ENCODE measurements at places on chromosomes 7 and 10.

DNA sequence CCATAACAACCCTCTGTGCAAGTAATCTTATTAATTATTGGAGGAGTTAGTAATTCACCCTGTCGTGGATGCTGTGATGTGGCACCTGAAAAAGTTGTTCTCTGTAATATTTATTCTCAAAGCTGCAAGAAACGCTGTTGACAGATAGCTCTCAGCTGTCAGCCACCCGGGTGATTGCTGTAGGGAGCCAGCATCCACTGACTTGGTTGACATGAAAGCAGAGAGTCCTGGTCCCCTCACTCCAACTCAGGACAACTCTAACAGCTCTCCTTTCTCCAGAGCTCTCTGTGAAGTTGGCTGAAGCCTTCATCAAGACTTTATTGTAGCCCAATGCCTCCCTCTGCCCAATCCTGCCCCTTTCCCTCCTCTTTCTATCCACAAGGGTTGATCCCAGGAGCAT lies 98.0 kb downstream of the FAM107B start:
- no peak for DNase-seq

DNA sequence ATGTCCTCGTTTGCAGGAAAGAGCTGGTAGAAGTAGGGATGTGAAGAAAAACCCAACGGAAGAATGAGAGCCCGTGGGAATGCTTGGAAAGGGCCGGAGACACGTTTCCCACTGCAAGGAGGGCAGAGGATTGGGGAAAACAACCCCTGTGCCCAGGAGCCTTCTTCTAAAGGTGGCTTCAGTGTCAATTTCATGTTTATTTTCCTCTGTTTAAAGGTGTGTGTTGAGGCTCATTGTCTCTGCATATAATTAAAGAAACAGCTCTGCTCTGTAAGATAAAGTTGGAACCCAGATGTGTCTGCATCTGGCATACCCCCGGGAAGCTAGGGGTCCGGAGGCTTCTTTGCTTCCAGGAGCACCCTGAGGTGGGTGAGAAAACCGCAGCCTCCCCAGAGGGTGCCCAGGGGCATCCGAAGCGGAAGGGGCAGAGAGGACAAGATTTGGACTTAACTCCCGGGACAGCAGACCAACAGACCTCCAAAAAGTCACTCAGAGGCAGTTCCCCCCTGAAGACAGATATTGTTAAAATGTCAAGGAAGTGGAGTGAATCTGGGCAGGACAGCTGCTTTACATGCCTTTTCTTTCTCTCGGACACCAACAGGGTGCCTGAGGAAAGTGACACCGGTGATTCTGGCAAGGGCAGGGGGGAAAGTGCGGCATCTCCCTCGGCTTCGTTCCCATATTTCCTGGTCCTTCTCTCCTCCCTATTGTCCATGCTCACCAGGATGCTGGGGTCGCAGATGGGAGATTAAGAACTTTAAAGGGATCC lies 8.6 kb upstream of the GATA3 start:
- no peak for DNase-seq

DNA sequence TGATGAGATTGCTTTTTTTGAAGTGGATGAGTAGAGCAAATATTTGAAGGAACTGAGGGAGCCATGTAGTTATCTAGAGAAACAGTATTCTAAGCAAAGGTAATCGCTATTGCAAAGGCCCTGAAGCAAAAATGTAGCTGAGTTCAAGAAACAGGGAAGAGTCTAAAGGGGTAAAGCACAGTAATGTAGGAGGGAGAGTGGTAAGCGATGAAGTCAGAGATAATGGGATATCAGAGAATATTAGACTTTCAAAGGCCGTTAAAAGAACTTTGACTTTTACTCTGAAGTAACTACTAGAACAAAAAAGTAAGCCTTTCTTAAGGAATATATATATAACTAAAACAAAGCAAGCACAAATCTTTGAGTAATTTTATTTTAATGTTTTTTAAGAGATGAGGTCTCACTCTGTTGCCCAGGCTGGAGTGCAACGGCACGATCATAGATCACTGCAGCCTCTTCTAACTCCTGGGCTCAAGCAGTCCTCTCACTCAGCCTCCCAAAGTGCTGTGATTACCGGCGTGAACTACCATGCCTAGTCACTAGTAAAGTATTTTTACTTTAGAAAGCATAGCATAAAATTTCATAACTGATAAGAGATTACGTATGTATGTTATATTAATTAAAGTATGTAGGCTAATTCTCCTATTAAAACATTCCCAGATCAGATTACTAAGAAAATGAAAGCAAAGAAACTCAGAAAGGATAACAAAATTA lies 61.7 kb upstream of the OIT3 start:
- no peak for DNase-seq

DNA sequence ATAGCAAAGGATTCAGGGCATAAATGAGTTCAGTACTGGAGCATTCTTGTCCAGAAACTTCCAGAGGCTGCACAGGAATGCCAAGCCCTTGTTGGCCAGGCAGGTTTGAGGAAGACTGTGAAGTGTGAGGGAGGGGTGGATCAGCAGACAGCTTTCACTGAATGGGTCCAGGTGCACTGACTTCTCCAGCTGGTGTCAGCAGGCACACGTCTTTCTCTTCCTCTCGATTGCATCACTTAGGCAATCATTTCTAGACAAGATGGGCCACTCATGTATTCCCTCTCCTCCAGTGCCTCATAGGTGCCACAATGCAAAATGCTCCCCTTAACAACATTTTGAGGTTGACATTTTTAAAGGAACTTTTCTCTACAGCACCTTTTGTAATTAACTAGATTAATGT lies 15.6 kb upstream of the PLEKHS1 start:
- peak; percentile 77 for DNase-seq

- DNase-seq = no peak
Observed at GRCh38 chr10:103501186-103501585, 7.7 kb downstream of the NEURL1 start.

DNA sequence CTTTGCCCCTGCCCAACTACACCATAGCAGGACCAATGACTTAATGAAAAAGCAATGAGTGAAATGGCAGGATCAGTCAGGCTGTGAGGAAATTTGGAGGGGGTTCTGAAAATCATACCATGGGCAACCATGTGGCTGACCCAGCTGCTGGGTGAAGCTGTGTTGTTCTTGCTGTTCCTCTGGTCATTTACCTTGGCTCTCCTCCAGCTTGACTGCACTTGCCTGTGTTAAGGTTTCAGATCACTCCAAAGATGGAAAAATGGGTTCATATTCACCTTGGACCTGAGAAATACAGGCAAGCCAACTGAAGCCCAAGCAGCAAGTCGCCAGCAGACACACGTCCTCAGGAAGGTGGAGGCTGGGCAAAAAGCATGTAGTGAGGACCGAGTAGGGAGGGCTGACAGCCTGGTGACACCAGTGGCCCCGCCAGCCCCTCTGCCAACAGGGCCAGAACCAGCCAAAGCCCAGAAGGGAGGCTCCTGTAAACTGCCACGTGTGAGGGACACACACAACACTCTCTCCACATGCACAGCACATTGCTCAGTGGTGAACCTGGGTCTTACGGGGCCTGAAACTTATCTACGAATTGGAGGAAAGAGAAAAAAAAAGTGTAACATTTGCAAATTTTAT lies 40.1 kb downstream of the PARP12 start:
- peak; percentile 10 for DNase-seq

- DNase-seq = no peak
Observed at GRCh38 chr10:23199768-23200511, 7.8 kb downstream of the PTF1A start.

GRCh38 chr7:68813551-68814080 lies 784.7 kb upstream of the AUTS2 start:
- DNase-seq = no peak

DNA sequence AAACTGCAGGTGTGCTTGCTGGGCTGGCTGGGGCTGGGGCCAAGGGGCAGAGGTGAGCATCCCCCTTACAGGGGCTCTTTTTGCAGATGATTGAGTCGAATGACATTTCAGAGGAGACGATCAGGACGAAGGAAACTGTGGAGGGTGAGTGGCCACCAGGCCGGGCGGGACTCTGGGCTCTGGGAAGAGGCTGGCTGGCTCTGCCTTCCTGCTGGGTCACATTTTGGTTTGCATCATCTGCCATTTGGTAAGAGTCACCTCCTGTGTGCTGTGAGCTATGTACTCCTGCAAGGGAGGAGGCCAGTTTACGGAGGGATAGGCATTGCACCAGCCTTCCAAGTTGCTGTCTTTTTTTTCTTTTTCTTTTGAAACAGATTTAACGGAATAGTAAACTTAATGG lies 73.0 kb upstream of the GTF2IRD1 start:
- no peak for DNase-seq

DNA sequence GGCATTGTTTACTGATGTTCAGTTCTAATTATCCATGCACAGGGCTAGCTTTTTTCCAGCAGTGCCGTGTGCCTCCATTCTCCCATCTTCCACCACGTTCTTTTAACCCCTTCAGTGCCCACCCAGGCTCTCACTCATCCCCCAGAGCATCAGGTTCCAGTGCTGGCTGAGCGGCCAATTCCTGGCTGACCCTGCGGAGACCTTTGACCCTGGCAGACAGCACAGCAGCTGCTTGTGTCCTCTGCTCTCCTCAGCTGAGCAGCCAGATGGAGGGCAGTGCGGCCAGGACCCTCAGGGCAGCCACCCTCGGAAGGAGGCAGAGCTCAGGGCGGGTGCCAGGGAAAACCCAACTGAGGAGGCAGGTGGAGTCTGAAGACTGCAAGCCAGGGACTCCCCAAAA lies 48.4 kb downstream of the ZNF503 start:
- no peak for DNase-seq

GRCh38 chr10:130807721-130808120 lies 503.8 kb downstream of the TCERG1L start:
- no peak for DNase-seq

DNA sequence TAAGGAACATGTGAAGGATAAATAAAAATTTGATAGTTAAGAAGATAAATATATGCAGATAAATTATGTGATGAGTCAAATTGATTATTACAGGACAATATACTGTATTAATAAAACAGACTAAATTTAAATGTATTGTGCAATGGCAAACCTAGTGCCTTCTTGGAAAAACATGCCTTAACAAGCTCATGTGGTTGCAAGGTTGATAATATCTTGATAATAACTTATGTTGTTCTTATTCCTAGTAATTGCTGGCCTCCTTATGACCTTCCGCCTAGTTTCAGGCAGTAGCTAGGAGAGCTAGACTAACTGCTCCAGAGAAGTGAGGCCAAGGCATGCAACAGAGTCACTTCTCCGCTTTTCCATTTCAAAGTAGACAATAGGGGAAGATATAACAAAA lies 7.6 kb upstream of the RAB11FIP2 start:
- DNase-seq = no peak

DNA sequence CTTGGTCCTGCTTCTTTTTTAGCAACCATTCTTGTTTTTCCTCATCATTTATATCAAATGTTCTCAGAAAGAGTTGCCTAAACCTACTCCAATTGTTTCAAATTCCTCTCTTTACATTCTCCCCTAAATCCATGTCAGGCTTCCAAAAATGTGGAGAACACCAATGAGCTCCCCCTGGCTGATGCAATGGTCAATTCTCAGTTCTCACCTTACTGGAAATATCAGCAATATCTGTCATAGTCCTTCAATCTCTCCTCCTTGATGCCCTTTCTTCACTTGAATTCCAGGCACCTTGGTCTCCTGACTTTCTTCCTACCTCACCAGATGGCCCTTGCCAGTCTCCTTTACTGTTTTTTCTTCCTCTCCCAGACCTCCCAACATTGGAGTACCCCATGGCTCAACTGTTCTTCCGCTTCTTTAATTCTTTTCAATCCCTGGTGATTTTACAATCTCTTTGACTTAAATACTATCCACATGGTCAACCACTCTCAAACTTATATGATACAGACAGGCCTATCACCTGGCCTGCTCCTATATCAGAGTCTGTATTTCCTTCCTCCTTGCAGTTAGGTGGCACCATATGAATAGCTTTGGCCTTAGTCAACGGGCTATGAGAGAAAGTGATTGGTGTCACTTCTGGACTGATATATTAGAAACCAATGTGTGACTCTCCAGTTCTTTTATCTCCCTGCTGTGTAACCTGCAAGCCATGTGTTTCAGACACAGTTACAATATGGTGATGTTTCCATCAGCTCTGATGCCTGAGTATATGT lies 47.4 kb upstream of the CAV2 start:
- no peak for DNase-seq

DNA sequence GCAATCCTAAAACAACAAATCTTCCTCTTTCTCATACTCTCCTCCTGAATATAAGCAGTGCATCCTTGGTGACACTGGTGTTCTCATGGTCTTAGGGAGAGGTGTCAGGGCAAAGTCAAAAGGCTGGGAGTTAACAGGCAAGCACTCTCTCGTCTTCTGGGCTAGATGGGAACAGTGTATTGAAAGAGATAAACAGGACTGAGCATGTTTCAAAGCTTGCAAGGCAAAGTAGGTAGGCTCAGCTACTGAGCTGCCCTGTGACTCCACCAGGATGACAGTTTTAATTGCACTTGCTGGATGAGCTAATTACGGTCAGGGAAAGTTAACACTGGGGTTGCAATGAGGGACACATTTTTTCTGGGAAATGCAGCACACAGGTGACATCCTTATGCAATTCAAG lies 554.9 kb upstream of the NRP1 start:
- no peak for DNase-seq

DNA sequence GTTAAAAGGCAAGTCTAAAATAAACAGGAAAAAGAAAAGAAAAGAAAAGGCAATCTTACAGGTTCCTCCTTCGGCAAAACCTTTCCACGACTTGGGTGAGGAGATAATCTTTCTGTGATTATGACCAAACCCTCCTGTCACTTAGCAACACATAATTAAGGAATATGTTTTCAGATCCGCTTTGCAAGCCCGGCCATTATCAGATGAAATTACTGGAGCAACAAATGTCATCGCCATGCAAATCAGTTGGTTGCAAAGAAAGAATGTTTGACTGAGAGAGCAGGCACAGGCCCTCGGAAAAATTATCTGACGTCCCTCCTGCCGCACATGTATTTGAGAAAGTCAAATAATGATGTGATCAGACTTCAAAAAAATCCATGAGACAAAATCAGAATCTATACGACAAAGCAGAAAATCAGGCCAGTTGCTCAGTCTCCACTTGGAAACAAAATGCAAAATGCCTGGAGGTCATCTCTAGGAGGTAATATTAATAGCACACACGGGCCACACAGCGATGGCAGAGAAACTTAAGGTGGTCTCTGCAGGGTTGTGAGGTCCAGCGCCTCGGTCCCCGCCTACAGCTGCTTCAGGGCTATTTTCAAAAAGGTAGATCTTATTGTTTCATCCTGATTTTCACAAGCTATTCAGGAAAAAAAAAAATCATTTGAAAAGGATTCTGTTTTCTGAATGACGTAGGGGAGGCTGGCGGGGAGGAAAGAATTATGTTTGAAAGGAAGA lies 82.7 kb downstream of the ZRANB1 start:
- no peak for DNase-seq

DNA sequence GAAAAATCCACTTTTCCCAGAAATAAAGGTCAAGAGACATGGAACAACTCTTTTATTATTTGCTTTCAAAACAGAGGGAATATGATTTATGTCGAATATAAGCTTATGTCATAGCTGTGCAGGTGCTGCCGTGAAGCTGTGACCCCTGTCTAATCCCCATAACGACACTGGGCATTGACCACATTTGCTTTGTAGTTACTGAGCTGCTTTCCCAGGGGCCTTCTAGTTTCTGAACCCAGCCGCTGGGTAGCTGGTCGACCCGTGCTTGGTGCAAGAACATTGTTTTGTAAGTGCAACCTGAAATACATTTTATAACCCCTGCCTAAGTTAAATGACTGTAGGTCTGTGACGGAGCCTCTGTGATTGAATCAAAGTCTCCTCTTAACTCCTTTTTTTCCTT lies 144.9 kb upstream of the HDAC9 start:
- DNase-seq = peak; percentile 98

- DNase-seq = no peak
Observed at GRCh38 chr10:29435809-29436501, 147.1 kb downstream of the LYZL1 start.

- no peak for DNase-seq
Observed at GRCh38 chr7:26658389-26659084, 205.9 kb downstream of the SKAP2 start.

- no peak for DNase-seq
Observed at GRCh38 chr7:103065667-103066066, 8.9 kb downstream of the FBXL13 start.
